ENCODE measurements at places on chromosomes 4 and X. TPM values are rescaled to one million over a fixed set of nuclear protein-coding genes. Genes with fewer than 3 reads are reported as not detected.

- DNase-seq: no peak
Observed at GRCh38 chr4:34790131-34790530, 1454.2 kb downstream of the ARAP2 start.

ATP1B4 gene
- total RNA-seq: not detected

KLHL4 gene
- total RNA-seq: not detected

DNA sequence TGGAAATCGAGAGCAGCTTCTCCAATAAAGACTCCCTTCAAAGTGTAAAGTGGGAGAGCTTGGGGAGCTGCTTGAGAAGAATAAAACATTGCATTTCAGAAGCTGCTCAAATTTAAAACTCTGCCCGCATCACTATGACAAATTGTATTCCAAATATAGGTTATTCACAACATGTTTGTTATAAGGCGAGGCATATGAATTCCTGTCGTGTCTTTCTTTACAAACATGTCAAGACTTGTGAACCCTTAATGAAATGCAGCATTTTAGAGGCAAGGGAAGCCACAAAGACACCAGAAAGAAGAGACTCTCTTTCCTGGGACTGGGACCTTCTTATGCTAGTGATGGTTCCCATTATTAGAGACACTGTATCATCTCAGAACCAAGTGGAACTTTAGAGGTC, 311.2 kb downstream of the DHX15 start:
- DNase-seq: no peak

CD38 gene
- 1.4 TPM for total RNA-seq

GRCh38 chrX:51148848-51149247, 183.8 kb upstream of the NUDT10 start:
- DNase-seq: no peak

DNA sequence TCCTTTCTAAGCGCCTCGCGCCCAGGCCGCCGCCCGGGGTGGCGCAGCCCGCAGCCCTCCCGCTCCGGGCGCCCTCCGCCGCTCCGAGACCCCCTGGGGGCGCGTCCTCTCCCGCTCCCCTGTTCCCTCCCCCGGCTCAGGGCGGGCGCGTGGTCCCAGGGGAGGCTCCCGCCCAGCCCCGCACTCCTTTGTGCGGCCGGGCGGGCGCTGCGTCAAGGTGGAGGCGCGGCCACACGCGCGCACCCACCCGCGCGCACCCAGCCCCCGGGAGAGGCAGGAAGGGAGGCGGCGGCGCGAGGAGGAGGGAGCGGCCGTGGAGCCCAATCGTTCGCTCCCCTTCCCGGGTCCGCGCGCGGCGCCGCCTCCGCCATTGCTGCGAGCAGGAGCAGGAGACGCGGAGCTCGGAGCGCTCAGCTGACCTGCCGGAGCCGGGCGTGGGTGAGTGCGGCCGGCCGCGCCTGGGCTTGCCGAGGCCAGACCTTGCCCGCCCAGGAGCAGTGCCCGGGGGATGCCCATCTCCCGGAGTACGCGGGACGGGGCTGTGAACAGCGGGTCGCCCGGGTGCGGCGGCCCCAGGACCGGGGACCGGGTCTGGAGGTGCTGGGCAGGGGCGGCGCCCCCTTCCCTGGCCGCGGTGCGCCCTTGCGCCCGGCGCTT, at the start of gene NSG1:
Gene NSG1 (plus strand): TSS at position 367 of the 657 bp plus-strand sequence. CDS start 528 bp downstream, outside the sequence.
- DNase-seq: peak; percentile 59

TBC1D8B gene
- total RNA-seq: 0.88 TPM

MAGEA1 gene
- not detected for total RNA-seq

DNA sequence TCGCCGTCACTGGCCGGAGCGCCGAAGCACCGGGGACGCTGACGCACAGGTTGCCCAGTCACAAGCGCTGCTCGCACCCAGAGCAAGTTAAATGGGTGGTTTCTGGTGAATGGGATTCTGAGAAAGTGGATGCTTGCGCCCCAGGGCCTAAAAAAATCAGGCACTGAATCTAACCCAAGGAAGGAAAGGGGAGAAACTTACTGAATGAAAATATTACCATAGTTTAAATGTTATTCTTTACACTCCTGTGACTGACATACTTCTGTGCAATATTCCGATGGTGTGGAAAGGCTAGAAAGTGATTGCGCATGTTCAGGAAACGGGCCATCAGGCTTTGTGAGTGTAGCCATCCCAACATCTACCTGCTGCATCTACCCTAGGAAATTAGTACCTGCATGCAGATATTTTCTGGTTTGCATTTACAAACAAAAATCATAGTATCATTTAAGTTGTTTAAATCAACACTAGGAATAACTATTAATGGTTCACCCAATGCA, 838 bp upstream of the ABCG2 start:
- DNase-seq: no peak

DNA sequence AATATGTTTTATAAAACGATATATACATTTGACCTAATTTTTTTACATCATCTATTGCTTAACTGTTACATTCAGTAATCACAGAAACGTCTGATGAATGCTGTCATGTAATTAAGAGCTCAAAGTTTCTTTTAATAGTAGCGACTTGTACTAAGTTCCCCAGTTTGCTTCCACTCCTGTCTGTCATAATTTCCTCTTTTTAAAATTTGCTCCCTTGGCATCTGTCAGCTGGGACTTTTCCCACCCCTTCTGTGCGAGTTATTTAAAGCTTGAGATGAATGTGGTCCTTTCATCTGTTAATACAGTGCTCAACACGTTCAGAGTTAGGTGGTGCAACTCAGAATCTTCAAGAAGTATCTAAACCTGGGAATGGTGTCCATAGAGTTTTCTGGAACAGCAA, 1.2 kb downstream of the RAP1GDS1 start:
- DNase-seq: no peak

FRG2 gene
- not detected for total RNA-seq

PCYT1B gene
- not detected for total RNA-seq

- DNase-seq: no peak
Observed at GRCh38 chr4:175252642-175253041, 334.5 kb downstream of the ADAM29 start.

DNA sequence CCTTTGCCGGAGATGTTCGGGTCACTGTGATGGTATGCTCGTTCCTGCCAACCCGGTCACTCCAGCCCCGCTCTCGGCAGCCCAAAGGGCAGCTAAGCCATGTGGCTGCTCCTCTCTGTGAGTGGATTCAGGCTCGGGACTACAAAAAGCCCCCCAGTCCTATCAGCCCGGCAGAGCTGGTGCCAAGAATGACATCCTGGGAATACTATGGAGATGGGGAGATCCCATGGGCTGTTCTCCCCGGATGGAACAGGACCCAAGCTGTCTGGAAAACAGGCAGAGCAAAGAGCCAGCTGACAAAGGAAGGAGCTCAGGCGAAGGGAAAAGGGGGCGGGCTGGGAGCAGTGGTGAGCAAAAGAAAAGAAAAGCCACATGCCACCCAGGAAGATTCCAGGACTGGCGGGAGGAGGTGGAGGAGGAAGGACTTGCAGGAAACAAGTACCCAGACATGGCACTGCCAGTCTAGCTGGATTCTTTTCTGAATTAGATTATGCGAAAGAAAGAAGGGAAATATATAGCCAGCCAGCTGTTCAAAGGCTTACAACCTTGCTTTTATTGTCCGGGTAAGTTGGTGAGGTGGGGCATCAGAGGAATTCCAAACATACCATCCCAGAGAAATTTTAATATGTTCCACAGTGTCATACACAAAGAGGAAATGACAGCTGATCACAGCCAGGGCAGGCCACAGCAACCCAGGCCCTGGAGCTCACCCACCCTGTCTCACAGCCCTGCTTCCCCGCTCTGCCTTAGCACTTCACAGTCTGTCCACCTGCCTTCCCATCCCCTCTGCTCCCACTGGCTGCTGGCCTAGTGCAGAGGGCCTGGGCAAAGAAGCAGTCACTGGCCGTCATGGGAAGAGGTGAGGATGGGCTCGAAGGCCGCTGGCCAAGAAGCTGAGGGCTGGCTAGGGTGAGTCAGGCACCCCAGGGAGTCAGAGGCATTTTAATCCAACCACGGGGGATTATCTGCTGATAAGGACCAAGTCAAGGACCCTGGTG, 3.4 kb downstream of the NDP start:
- no peak for DNase-seq

- no peak for DNase-seq
Observed at GRCh38 chrX:126985027-126985426, 165.5 kb downstream of the PRR32 start.
